ENCODE measurements at places on chromosomes 16 and 17.

GRCh38 chr16:48054881-48055601, 100.8 kb downstream of the ABCC12 start:
- no peak overlapping the region for H3K27ac ChIP-seq
- H3K4me3 ChIP-seq: peak overlapping the region; percentile 2
- no peak for DNase-seq
- H3K36me3 ChIP-seq: no peaks in the 10 kb centered on the region

GRCh38 chr16:80296034-80296433, 244.8 kb upstream of the DYNLRB2 start:
- H3K4me1 ChIP-seq: peaks cover 5% of the 10 kb centered on the region
- H3K27me3 ChIP-seq: no peaks in the 10 kb centered on the region
- no peak overlapping the region for H3K4me3 ChIP-seq
- no peak overlapping the region for H3K27ac ChIP-seq
- H3K36me3 ChIP-seq: no peaks in the 10 kb centered on the region

- H3K36me3 ChIP-seq: no peaks in the 10 kb centered on the region
- H3K27ac ChIP-seq: no peak overlapping the region
- DNase-seq: no peak
- H3K4me3 ChIP-seq: no peak overlapping the region
Measured at GRCh38 chr16:81716478-81717225, 62.4 kb upstream of the PLCG2 start.

DNA sequence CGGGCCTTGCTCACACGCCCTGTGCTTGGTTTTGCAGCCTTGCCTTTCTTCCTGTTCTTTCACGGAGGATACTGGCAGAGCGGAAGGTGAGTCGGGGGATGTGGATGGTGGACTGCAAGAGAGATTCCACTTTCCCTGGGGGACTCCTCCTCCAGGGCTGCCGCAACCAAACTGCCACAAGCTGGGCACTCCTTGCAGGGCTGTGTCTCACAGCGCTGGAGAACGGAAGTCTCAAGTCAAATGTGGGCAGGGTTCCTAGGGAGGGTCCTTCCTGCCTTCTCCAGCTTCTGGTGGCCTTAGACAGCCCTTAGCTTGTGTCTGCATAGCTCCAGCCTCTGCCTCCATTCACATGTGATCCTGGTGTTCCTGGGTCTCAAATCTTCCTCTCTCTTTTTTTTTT, 11.4 kb upstream of the BIRC5 start:
- H3K36me3 ChIP-seq: no peaks in the 10 kb centered on the region
- no peaks in the 10 kb centered on the region for H3K27me3 ChIP-seq
- H3K4me1 ChIP-seq: peaks cover 6% of the 10 kb centered on the region
- H3K27ac ChIP-seq: no peak overlapping the region
- no peak overlapping the region for H3K4me3 ChIP-seq
- no peak for DNase-seq

DNA sequence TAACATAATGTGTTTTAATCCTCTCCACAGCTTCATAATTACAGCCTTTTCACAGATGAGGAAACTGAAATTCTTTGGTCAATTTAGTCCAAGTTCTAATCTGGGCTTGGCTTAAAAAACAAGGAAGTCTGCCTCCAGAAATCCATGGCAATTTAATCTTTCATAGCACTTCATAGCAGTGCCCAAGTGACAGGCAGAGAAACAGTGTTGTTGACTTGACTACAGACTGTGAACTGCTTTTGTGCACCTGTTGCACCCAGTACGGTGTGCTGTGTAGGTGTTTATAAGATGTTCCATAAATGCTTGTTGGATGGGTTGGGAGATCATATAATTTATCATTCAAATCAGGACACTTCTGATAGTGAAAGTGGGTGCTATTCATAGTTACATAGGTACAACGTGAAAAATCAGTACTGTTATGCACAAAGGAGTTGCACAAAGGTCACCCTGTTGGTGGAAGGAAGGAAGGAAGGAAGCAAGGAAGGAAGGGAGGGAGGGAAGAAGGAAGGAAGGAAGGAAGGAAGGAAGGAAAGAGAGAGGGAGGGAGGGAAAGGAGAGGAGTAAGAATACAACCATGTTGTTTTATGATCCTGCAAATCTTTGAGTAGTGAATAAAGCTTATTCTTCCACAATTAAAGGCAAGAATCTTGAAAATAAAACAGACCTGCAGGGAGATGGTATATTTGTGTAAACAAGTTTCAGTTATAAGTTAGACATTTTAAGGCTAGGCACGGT, 56.5 kb upstream of the HLF start:
- no peaks in the 10 kb centered on the region for H3K4me1 ChIP-seq
- no peaks in the 10 kb centered on the region for H3K27me3 ChIP-seq
- no peaks in the 10 kb centered on the region for H3K36me3 ChIP-seq

GRCh38 chr16:12289175-12290063, 312.9 kb downstream of the SNX29 start:
- no peak for DNase-seq
- peak overlapping the region; percentile 31 for H3K4me3 ChIP-seq
- H3K27ac ChIP-seq: peak overlapping the region; percentile 4
- H3K4me1 ChIP-seq: peaks cover 21% of the 10 kb centered on the region
- H3K36me3 ChIP-seq: no peaks in the 10 kb centered on the region

GRCh38 chr17:61351745-61352407, 47.8 kb upstream of the TBX2 start:
- H3K4me3 ChIP-seq: no peak overlapping the region
- no peaks in the 10 kb centered on the region for H3K27me3 ChIP-seq
- no peak for DNase-seq
- no peak overlapping the region for H3K27ac ChIP-seq
- H3K36me3 ChIP-seq: no peaks in the 10 kb centered on the region
- H3K4me1 ChIP-seq: no peaks in the 10 kb centered on the region

DNA sequence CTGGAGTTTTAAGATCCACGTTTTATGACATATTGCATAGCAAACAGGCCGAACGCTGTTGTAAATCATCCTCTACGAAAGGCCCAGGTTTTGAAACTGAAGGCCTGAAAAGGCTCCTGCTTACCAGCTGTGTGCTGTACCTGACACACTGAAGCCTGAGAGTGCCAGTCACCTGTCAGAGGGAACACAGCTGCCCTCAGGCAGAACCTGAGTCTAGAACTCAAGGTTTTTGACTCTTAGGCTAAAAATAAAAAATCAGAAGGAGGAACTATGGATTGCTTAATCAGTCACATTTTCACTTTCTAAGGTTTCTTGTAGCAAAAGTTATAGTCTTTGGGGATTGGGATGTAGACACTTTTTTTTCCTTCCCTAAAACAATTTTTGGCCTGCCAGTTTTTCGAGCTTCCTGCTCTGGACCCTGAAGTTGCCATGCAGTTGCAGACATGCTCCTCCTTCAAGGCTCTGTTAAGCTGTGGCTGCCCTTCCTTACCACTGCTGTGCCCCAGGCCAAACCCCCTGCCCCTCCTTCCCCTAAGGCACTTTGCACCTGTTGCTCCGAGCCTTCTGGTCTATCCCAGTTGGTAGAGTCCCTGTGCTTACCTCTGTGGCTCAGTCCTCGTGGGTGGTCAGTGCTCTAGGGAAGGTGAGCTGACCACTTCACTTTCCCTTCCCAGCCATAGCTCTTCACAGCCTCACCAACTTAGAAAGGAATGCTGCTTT, 56.6 kb downstream of the TENT4B start:
- H3K27me3 ChIP-seq: no peaks in the 10 kb centered on the region
- peak overlapping the region; percentile 33 for H3K27ac ChIP-seq
- DNase-seq: no peak

- DNase-seq: no peak
- H3K4me1 ChIP-seq: peaks cover 20% of the 10 kb centered on the region
- peak overlapping the region; percentile 62 for H3K4me3 ChIP-seq
- H3K27ac ChIP-seq: no peak overlapping the region
- peaks cover 21% of the 10 kb centered on the region for H3K27me3 ChIP-seq
Measured at GRCh38 chr17:48624544-48625494, 1.3 kb downstream of the HOXB9 start.

DNA sequence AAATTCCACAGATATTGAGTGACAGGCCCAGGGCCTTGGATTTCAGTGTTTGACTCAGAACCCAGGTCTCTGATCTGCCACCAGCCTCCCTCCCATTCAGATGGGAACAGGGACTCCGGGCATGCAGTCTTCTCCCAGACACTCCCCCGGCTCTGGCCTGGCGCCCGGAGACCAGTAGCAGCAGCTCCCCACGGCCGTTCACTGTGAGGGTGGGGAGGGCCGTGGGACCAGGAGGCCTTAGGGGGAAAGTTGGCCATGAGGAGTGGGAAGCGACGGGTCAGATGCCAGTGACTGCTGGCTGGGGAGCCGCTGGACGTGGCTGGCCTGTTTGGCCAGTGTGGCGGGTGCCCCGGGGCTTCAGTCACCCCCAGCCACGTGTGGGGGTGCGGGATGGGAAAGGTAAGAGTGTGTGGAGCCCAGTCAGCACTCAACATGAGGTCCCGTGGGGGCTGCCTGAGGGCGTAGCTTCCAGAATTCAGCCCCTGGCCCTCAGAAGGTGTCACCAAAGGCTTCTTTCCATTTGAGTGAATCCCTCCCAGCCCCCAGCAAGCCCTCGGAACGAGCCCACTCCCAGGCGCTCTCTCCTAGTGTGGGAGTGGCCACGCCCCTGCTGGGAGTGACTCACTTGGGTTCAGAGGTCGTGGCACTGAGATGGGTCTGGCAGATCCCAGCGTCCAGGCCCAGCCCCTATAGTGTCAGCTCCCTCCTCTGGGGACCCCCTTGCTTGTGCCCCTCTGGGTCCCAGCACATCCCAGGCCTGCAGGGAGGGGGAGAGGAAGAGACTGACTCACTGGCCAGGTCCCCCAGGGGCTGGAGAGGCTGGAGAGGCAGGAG, 309.4 kb downstream of the SEC14L1 start:
- H3K4me1 ChIP-seq: peaks cover 28% of the 10 kb centered on the region
- no peak for DNase-seq
- H3K27ac ChIP-seq: peak overlapping the region; percentile 49
- peak overlapping the region; percentile 80 for H3K4me3 ChIP-seq
- no peaks in the 10 kb centered on the region for H3K27me3 ChIP-seq
- H3K36me3 ChIP-seq: peaks cover 2% of the 10 kb centered on the region

GRCh38 chr17:81966343-81967243, 5.6 kb upstream of the NOTUM start:
- H3K36me3 ChIP-seq: no peaks in the 10 kb centered on the region
- no peak for DNase-seq

GRCh38 chr17:33021731-33022408, 30.2 kb downstream of the SPACA3 start:
- H3K36me3 ChIP-seq: no peaks in the 10 kb centered on the region
- no peak overlapping the region for H3K27ac ChIP-seq
- DNase-seq: no peak

- H3K4me1 ChIP-seq: no peaks in the 10 kb centered on the region
- H3K27me3 ChIP-seq: no peaks in the 10 kb centered on the region
- H3K36me3 ChIP-seq: no peaks in the 10 kb centered on the region
Measured at GRCh38 chr16:84890427-84890826, 70.6 kb downstream of the CRISPLD2 start.

DNA sequence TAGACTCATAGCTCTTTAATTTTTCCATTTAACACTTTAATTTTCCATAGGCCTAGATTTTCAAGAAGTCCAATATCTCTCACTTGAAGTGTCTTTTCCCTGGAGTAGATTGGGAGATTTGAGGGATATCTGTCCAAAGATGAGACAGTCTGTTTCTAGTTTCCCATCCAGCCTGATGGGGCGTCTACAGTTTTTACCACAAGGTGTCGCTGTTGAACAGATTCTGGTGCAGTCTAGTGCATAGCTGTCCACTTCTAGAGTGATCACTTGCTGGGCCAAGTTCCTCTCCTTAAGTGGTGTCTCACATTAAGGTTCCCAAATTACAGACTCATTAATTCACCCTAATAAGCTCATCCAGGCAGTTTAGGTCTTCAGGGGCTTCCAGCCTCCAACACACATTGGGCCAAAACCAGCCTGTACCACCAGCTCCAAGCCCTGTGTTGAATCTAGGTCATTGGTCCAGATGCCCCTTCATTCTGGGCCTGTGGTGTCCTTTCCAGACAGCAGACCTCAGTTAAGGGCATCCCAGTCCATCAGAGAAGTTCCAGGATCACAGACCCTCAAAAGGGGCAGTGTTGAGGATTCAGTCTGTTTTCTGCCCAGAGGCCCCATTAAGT, 9.4 kb downstream of the SNX20 start:
- H3K4me3 ChIP-seq: no peak overlapping the region
- peaks cover 5% of the 10 kb centered on the region for H3K36me3 ChIP-seq
- peaks cover 5% of the 10 kb centered on the region for H3K4me1 ChIP-seq
- DNase-seq: no peak
- no peaks in the 10 kb centered on the region for H3K27me3 ChIP-seq
- no peak overlapping the region for H3K27ac ChIP-seq

Data from thoracic aorta (tissue), 2 donors.